AG04449 (cell line): ENCODE measurements at places on chromosomes 12 and 14.

DNA sequence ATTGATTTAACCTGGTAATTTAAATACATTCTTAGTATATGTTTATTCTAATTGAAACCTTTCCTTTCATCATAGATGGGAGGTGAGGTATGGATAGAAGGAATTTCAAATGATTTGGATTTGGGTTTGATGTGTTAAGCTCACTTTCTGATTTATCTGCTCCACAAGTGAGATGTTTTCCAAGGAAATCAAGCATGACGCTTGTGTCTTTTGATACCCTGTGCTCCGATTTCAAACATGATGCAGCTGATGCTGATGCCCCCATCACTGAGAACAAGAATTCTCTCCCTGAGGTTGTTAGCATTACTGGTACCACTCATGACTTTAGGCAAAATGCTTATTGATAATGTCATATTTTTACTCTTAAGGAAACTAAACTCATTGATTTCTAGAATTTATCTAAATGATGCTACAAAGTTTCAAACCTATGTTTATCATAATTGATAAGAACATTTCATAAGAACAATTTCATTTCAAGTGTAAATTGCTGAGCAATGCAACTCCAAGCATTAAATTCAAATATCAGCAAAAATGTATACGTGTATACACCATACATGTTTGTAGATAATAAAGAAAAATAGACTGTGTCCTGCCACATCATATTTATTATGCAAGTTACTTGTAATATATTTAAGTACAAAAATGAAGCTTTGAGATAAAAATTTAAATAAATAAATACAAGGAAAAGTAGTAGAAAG is 75.5 kb upstream of the LRIG3 start:
- no peak for DNase-seq

DNA sequence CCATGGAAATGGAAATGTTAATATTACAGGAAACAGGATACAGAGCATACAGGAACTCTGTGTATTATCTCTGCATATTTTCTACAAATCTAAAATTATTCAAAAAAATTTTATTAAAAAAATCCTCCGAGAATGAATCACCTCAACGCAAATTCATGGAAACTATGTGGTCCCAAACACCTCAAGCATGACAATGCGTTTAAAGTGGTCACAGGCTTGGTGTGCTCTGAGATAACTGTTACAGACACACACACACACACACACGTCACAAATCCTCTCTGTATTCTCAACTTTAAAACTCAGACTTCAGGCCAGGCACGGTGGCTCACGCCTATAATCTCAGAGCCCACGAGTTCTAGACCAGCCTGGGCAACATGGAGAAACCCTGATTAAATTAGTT is 45.3 kb upstream of the MTERF2 start:
- no peak for DNase-seq

GRCh38 chr14:61470961-61471293 is 149.5 kb downstream of the PRKCH start:
- DNase-seq, result no peak

DNA sequence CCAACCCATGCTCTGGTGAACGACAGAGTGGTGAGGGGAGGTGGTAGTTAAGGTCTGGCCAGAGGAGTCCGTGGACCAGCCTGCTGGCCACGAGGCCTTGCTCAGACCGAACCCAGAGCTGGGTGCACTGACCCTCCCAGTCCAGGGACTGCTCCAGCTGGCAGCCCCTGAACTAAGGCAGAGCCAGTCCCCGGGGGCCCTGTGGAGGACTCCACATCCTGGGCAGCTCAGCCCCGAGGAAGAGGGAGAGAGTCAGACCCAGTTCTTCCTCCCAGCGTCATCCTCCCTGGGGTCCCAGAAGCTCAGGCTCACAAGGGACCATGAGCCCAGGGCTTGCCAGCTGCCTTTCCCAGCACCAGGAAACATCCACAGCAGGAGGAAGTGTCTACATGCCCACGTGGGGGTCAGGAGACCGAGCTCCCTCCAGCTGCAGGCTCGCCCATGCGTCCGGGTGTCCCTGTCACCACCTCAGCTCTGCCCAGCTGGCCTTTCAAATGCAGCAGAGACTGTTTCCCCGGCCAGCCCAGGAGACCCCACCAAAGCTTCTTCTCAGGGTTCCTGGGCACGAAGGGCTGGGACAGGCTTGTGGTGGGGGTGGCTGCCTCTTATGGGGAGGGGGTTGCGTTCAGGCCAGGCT is 194.4 kb downstream of the KIF26A start:
- DNase-seq, result no peak

GRCh38 chr14:94483729-94484275 is 7.8 kb upstream of the SERPINA9 start:
- no peak for DNase-seq

- no peak for DNase-seq
These were observed 327.6 kb upstream of the CLEC14A start for GRCh38 chr14:38583471-38583870.

- DNase-seq, result no peak
These were observed 172.5 kb upstream of the FOXN3 start for GRCh38 chr14:89589400-89590118.

GRCh38 chr12:23662966-23663365 is 286.5 kb downstream of the SOX5 start:
- no peak for DNase-seq

DNA sequence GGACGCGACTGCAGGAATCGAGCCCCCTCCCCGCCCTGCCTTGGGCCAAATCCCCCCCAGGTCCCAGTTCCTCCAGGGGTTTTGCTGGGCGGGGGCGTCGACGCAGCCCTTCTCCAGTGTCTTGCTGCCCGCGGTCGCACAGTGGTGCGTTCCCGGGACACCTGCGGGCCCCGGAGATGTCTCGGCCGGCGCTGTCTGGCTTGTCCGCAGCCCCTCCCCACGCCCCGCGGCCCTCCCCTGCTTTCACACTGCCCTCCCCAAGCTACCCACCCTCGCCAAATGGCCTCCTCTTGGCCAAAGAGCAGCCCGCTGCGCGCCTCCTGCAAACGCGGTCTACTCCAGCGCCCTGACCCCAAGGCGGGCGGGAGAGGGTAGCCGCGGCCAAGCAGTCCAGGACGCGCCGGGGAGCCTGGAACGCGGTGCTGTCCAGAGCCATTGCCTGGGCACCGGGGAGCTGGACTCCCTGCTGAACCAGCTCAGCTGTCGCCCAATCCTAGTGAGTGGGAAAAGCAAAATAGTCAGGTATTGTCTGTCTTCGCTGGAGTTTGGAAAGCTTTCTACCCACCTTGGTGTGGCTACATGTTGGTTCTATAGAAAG is 122.0 kb downstream of the AACS start:
- no peak for DNase-seq

- no peak for DNase-seq
These were observed 819.5 kb downstream of the SLC16A7 start for GRCh38 chr12:60415351-60415750.

GRCh38 chr12:116595186-116595585 is 36.0 kb downstream of the MAP1LC3B2 start:
- DNase-seq, result no peak

DNA sequence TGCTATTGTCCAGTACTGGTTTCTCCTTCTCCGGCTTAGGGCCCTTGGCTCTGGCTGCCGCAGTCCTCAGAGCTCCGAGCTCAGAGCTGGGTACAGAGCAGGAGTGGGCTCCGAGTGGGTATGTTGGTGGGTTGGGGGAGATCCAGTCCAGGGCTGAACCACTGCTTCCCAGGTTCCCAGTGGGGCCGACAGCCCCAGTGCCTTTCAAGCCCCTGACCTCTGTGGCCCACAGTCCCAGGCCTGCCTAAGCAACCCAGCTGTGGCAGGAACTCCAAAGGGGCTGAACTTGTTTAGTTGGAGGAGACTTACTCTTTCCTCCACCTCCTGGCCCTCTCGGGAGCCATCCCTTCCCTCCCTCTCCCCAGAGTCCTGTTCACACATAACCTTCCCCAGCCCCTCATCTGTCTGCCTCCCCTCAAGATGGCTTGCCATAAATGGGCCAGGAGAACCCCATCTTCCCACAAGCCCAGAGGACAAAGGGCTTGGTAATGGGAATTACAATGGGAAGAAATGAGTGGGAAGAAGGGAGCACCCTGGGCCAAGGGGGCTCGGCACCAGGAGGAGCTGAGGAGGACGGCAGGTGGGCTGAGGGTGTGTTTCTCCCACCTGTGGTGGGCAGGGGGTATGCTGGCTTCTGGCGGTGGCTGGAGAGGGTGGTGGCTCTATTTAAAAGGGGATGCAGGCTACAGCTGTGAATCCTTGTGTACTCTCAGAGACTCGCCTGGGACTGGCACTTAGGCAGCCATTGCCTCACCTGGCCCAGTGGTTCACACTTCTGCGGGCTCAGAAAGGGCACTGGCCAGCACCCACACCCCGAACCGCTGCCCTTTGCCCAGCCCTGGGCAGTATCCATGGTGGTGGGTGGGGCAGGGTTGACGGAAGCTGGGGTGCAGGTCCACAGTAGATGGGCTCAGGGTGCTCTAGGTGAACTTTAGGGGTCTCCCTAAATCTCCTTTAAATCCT is 3.8 kb upstream of the MYH6 start:
- no peak for DNase-seq

GRCh38 chr14:68518761-68519670 is 273.9 kb downstream of the ZFP36L1 start:
- DNase-seq, result no peak

DNA sequence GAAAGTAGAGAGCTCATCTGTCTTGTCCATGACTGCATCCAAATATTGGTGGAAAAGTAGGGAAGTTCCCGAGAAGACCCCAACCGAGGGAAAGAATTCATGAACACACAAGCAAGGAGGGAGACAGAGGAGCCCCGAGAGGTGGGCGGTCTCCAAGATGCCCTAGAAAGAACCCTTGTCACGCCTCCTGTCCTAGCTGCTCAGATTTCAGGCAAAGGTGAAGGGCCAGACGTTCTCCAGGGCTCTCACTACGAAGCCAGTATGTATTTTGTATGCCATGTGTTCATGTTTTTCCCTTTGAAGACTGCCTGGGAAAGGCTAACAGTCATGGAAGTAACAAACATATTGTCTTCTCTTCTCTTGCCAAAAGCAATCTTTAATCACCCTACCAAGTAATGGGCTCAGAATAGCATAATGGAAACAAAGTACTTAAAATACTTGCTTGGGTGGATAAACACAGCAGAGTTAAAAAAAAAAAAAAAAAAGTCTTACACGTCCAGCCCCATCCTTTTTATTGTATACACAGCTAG is 99.2 kb upstream of the TBX3 start:
- DNase-seq, result no peak

GRCh38 chr12:42332301-42333285 is 6.6 kb downstream of the PPHLN1 start:
- DNase-seq, result no peak

- no peak for DNase-seq
These were observed 116.2 kb downstream of the NUAK1 start for GRCh38 chr12:106022568-106023012.

GRCh38 chr14:103743691-103744090 is 28.1 kb downstream of the ZFYVE21 start:
- DNase-seq, result no peak

DNA sequence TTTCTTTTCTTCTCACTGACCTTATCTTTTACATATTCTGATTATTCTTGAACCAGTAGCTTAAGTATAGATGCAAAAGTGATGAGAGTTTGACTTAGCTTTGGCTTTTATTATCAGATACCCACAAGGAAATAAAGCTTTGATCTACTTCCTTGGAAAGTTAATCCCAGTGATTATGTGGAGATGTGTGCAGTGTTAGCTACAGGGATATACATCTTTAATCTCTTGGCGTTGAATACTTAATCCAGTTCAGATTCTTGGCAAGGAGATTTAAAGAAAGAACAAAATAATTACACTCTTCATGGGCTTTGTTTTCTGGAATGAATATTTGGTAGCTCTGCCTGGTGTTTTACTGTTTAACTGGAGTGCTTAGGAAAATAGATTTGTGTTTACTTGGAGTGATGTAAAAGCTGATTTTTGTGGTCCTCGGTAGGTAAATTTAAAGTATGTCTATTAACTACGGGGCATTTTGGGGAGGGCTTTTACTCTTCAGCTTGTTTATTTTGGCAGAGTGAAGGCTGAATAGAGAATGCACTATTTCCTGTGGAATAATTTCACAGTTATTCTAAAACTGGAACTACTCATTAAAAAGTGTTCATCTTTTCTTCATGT is 150.1 kb upstream of the LRIG3 start:
- no peak for DNase-seq

GRCh38 chr12:96006727-96007126 is 10.6 kb upstream of the HAL start:
- DNase-seq, result no peak

- DNase-seq, result no peak
These were observed 213.5 kb upstream of the LHX5 start for GRCh38 chr12:113684908-113685782.

- DNase-seq, result no peak
These were observed 210.7 kb upstream of the TMEM132C start for GRCh38 chr12:128056136-128056801.
